Activated CD4-positive, alpha-beta T cell treated with anti-CD3 and anti-CD28 coated beads for 24 hours (primary cell): ENCODE measurements at places on chromosomes 2 and 18.

DNA sequence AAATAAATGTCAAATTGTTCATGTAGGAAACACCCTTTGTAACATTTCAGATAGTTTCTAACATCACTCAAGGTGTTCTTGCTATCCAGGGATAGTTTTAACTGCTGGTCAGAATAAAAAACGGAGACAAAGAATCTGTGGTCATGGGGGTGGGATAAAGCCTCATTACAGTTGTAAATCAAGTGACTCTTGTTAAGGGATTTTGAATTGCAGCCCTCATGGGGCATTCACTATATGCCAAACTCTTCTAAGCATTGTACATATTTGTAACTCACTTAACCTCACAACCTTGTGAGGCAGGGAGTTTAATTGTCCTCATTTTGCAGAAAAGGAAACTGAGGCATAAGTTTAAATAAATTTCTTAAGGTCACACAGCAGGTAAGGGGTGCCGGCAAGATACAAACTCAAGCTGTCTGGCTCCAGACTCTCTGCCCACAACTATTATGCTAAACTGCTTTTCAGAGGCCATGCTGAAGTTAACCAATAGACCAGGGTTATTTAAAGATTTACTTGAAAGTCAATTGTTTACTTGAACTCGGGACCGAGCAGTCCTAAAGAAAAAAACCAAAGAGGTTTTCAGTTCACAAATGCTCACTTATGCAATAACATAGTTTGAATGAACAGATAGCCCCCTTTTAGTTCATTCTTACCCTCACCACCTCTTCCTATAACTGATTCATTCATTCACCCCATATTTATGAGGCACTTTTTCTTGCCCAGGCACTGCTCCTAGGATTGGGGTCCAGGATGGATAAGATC, 121.6 kb upstream of the FZD5 start:
- no peak for DNase-seq

GRCh38 chr2:35378791-35379190, 976.8 kb upstream of the CRIM1 start:
- no peak for DNase-seq

- DNase-seq: no peak
Measured at GRCh38 chr18:66722671-66723070, 118.8 kb upstream of the CDH19 start.

DNA sequence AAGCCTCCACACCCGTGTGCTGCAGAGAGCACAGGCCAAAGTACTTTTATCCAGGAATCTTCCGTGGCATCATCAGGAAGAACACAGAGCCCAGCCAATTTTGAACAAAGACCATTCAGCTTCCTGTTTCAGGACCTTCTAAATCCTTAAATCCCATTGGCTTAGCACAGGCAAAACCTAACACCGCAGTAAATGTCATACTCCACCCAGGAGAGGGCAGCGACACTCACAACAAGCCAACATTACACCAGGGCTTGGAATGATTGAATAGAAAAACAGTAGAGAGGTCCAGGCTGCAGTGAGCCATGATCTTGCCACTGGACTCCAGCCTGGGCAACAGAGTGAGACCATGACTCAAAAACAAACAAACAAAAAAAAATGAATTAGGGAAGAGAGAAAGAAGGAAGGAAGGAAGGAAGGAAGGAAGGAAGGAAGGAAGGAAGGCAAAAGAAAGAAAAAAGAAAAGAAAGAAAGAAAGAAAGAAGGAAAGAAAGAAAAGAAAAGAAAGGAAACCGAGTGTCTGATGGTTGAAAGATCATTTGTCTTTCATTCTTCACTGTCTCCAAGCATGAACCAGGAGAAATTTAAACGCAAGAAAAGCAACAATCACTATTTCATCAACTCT, 144.6 kb upstream of the SATB2 start:
- DNase-seq: no peak

DNA sequence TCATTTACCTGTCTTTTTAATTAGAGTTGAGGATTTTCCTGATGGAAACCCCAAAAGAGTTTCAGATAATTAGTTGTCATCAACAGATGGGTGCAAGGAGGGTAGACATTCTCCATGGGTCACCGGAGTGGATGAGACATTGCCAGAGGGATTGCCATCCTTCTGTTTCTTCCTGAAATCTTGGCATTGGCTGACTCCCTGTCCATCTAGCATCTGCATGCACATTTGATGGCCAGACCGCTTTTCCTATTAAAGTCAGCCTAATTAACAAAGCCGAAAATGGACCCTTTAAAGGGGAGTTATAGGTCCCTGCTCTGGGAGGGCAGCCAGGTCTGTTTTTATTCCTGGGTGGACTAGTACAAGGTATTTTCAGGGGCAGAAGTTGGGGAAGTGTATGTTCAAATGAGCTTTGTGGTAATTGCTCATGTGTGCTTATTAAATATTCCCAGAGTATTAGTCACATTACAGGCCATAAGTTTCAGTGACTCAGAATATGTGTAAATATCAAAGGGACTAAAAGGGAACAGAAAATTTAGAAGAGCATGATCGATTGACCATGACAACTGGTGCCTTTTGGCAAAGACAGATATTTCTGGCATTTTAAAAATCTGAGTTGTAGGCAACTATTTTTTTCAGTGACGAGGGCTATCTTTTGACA, 209.8 kb downstream of the PHLPP1 start:
- no peak for DNase-seq

DNA sequence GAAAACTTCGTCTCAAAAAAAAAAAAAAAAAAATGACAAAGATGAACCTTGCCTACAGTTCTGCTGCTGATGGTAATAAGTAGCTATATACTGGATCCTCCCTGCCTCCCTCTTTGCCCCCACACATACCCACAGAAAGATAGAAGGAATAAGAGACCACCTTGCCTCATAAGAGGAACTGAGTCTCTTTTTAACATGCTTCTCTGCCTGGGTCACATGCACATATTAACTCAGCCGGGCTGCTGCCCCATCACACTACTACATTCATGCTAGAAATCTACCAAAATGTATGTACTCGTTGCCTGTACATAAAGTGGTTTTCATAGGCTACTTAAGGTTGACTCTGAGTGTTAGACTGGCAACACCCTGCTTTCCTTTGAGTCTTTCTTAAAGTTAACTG, 78.9 kb upstream of the B3GNT2 start:
- no peak for DNase-seq

DNA sequence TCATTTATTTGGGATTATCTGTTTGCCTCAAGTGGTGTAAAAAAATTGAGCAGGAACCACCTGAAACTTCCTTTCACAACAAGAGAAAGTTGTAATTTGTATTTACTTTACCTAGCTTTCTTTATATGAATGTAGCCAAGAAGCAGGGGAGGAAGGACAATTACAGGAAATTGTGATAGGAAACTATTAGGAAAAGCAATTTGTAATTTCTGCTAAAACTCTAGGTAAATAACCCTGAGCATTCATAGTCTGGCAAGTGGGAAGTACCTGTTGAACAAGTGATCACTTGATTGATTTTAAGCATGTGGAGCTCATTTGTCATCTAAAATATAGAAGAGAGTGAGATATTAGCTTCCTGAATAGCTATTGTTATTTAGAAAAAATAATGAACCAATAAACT, 5.0 kb downstream of the TFPI start:
- DNase-seq: no peak
